ENCODE measurements at places on chromosomes 16 and 17. TPM values are rescaled to one million over a fixed set of nuclear protein-coding genes. Genes with fewer than 3 reads are reported as not detected.

CPHXL2 gene
- total RNA-seq, result not detected

BBS2 gene
- 50.0 TPM for total RNA-seq

RDM1 gene
- not detected for total RNA-seq

CBFA2T3 gene
- total RNA-seq, result not detected

RRAD gene
- total RNA-seq, result 0.65 TPM

KRTAP2-2 gene
- total RNA-seq, result not detected

KRT9 gene
- not detected for total RNA-seq

GLG1 gene
- total RNA-seq, result 82.5 TPM

GUCY2D gene
- not detected for total RNA-seq

CIBAR2 gene
- not detected for total RNA-seq

CETP gene
- 1.5 TPM for total RNA-seq

NGFR gene
- total RNA-seq, result 0.30 TPM

NUPR1 gene
- total RNA-seq, result under 0.01 TPM

GPR142 gene
- not detected for total RNA-seq

TMEM100 gene
- total RNA-seq, result 0.97 TPM

SNAI3 gene
- total RNA-seq, result 0.32 TPM

OTOP2 gene
- not detected for total RNA-seq

FOXN1 gene
- total RNA-seq, result not detected

CCP110 gene
- 9.7 TPM for total RNA-seq

ZFHX3 gene
- total RNA-seq, result 3.0 TPM

ARL4D gene
- total RNA-seq, result 5.8 TPM

NUTF2 gene
- total RNA-seq, result 256 TPM

DHX58 gene
- 41.5 TPM for total RNA-seq

LMF1 gene
- 15.9 TPM for total RNA-seq

SLC12A3 gene
- total RNA-seq, result not detected

ABCA6 gene
- total RNA-seq, result 44.8 TPM

KRTAP9-4 gene
- total RNA-seq, result not detected

TMEM88 gene
- 27.0 TPM for total RNA-seq

FAM20A gene
- total RNA-seq, result not detected

LHX1 gene
- not detected for total RNA-seq

QPRT gene
- total RNA-seq, result 1.4 TPM

LRRC36 gene
- total RNA-seq, result 2.3 TPM

SAMD14 gene
- 4.6 TPM for total RNA-seq

TEKT5 gene
- total RNA-seq, result not detected

KCNG4 gene
- not detected for total RNA-seq

SLC47A2 gene
- total RNA-seq, result not detected

CDH8 gene
- not detected for total RNA-seq

Data from epithelial cell of umbilical artery (primary cell).